ENCODE measurements at places on chromosomes 2 and 18.

- no peak for DNase-seq
Measured at GRCh38 chr2:201882353-201883090, 76.2 kb downstream of the CDK15 start.

GRCh38 chr2:190129421-190130199 lies 67.1 kb upstream of the MSTN start:
- no peak for DNase-seq

DNA sequence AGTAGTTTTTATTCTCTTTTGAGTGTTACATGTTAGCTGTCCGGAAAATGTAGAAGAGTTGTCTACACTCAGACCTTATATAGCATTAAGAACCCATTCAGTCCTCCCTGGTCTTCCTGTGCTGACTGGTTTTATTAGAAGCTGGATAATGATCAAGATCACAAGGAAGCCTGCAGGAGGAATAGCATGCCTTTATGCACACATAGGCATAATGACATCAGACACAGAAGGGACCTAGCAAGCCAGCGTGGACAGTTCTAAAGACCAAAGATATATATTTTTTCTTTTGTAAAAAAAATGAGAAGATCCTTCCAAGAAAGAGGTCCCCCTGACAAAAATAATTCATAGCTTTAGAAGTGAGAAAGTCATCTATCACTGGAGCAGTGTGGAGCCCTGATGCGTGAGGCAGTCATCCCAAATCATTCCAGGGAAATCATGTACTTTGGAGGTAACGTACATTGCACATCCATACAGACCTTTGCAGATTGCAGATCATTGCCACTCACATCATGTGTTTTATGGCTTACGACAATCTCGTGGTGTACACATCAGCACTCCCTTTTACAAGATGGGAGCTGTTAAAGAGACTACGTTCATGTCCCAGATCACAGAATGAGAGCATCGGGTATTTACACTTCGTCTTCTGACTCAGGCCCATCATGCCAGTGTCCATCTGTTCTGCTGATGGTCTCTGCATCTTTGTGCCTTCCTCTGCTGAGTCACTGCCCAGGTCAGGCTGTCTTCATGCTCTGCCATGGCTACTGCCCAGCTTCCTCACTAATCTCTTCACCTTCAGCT lies 334.0 kb downstream of the SOCS6 start:
- DNase-seq, result no peak

GRCh38 chr2:88069117-88069516 lies 1.5 kb downstream of the SMYD1 start:
- DNase-seq, result no peak

GRCh38 chr2:99140860-99141109 lies 722 bp upstream of the C2orf15 start:
- no peak for DNase-seq

DNA sequence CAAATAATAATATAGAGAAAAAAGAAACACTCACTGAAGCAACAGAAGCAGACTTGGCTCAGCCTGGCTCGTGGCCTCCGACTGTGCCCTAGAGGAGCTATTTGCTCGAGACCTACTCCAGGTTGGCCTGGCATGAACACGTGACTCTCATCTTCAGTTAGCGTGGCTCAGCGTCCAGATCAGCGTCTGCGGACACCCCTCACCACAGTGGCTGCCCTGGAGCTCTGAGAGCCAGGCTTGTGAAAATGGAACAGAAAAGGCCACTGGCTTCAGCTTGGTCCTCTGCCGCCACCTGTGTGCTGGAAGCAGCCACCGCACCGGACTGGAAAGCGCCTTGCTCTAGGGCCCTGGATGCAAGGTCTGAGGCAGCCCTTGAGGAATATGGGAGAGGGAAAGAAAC lies 1184.0 kb upstream of the GYPC start:
- no peak for DNase-seq

GRCh38 chr2:83572400-83572799 lies 886.7 kb downstream of the SUCLG1 start:
- DNase-seq, result no peak

- DNase-seq, result no peak
Measured at GRCh38 chr2:238855299-238855698, 7.4 kb downstream of the TWIST2 start.

- DNase-seq, result no peak
Measured at GRCh38 chr2:206585335-206585734, 57.0 kb upstream of the FAM237A start.

GRCh38 chr2:52703004-52703403 lies 1064.6 kb upstream of the CHAC2 start:
- DNase-seq, result no peak

- no peak for DNase-seq
Measured at GRCh38 chr2:16862471-16862870, 196.8 kb upstream of the CYRIA start.

DNA sequence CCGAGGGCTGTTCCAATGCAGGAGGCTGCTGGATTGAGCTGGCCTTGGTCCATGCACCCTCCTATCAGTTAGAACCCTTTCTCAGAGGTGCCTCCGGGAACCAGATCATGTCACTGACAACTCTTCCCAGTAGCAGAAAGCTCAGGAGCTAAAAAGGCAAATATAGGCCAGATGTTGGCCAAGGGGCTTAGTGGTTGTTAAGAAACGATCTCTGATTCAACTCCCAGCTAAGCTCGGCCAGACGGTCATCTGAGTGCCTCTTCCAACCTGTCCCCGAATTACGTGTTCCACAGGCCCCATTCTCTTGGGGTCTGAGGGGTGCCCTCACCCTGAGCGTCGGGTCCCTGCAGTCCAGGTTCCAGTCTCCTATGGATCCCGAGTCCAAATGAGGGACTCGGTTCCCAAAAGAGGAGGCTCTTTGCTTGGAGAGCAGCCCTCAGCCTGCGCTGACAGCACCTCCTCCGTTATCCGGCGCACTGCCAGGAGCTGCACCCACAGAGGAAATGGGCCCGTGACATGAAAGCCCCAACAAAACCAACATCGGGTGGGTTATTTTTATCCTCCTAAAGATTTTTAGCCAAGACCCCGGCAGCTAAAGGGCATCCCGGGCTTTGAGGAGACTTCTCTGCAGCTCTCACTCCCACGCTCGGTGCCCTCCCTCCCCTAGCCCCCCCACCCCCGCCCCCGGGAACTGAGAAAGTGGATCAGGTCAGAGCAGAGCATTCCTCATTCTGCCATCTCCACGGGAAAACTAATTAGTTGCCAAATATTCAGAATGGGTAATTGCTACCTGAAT lies 106.6 kb upstream of the ID2 start:
- DNase-seq, result peak; percentile 17
